ENCODE measurements at places on chromosomes 7 and 10. TPM values are rescaled to one million over a fixed set of nuclear protein-coding genes. Genes with fewer than 3 reads are reported as not detected.

DNA sequence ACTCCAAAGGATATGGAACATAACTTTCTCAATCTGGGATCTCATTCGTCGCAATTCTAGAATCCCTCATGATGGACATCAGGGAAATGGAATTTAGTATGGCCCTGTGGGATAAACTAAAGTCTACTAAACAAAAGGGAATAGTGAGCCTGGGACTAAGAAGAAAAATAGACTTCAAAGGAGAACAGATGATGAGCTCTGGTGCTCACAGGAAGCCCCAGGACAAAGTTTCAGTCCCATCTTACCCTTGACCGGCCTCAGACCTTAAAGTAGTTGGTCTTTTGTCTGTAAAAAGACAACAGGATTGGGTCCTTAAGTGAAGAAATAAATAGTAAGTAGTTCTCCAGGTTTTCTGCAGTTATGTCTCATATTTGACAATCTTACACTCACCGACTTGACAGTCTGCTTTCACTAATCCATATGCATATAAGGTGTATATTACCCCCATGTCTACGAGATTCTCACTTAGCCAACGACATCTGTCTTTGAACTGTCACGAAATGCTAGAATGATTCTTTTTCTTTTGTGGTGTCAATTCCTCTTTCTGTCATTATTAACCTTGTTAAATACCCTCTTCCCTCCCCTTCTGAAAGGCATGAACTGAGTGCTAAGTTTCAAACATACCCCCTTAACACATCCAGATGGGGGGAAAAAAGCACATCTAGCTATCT lies 10.9 kb upstream of the IKZF1 start:
- no peak for DNase-seq
- no peaks in the 10 kb centered on the region for H3K36me3 ChIP-seq
- no peak overlapping the region for H3K4me3 ChIP-seq
- no peaks in the 10 kb centered on the region for H3K27me3 ChIP-seq
- peaks cover 51% of the 10 kb centered on the region for H3K4me1 ChIP-seq

- no peaks in the 10 kb centered on the region for H3K4me1 ChIP-seq
- H3K36me3 ChIP-seq: no peaks in the 10 kb centered on the region
- no peak within 1 kb of the TSS for H3K4me3 ChIP-seq
- DNase-seq: no peak
- peaks cover 6% of the 10 kb centered on the region for H3K27me3 ChIP-seq
These were observed at the start of gene ETV1 for GRCh38 chr7:13989126-13989948. TSS of gene ETV1 (minus strand) at chr7:13989666. CDS start at chr7:13989052, 614 bp downstream.

DNA sequence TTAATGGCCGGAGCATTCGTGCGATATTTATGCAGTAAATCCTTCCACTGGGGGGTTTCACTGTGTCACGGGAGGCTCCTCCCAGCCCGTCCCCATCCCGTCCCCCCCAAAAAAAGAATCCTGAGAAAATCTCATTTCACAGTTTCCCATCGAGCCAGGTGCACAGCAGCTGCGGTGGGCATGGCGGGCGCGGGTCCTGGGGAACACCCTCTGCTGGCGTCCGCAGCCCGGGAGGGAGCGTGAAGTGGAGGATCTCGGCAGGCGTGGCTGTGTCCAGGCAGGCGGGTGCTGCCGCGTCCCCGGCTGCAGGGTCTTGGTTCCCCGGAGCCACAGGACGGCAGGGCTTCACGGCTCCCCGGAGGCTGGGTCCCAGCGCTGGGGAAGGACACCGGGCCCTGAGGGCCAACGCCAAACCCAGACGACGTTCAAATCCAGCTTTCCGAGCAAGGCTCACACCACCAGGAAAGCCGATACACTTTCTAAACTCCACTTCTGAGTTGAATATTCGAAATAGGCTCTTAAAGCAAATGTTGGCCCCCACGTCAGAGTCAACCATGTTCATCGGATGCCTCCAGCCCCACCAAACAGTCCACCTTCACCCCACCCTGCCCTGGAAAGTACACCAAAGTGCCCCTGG lies 55.7 kb downstream of the PDGFA start:
- DNase-seq: no peak
- no peaks in the 10 kb centered on the region for H3K27me3 ChIP-seq
- no peaks in the 10 kb centered on the region for H3K36me3 ChIP-seq
- no peak overlapping the region for H3K4me3 ChIP-seq
- H3K4me1 ChIP-seq: peaks cover 4% of the 10 kb centered on the region

GRCh38 chr7:47574482-47575329 lies 7.2 kb downstream of the TNS3 start:
- no peak for DNase-seq
- peaks cover 4% of the 10 kb centered on the region for H3K4me1 ChIP-seq
- H3K4me3 ChIP-seq: no peak overlapping the region
- H3K27me3 ChIP-seq: peaks cover 11% of the 10 kb centered on the region

DNA sequence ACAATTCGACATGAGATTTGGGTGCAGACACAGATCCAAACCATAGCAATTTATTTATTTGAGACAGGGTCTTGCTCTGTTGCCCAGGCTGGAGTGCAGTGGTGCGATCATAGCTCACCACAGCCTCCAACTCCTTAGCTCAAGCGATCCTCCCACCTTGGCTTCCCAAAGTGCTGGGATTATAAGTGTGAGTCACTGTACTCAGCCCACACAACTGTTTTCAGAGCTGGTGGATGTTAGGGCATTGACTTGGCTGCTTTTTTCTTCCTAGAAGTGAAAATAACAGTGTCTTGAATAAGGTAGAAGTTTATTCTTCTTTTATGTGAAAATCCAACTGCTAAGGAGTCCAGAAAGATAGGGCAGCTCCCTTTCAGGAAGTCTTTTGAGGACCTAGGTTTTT lies 132.1 kb downstream of the CCDC3 start:
- no peaks in the 10 kb centered on the region for H3K36me3 ChIP-seq
- H3K27me3 ChIP-seq: no peaks in the 10 kb centered on the region
- H3K4me3 ChIP-seq: no peak overlapping the region
- no peak overlapping the region for H3K27ac ChIP-seq

GRCh38 chr7:95473276-95473985 lies 12.3 kb upstream of the ASB4 start:
- no peaks in the 10 kb centered on the region for H3K36me3 ChIP-seq
- peaks cover 15% of the 10 kb centered on the region for H3K4me1 ChIP-seq
- H3K27ac ChIP-seq: no peak overlapping the region
- H3K27me3 ChIP-seq: peaks cover 6% of the 10 kb centered on the region
- H3K4me3 ChIP-seq: no peak overlapping the region
- DNase-seq: no peak

GRCh38 chr7:2610898-2611297 lies 20.9 kb upstream of the TTYH3 start:
- H3K36me3 ChIP-seq: no peaks in the 10 kb centered on the region
- no peak overlapping the region for H3K27ac ChIP-seq
- DNase-seq: no peak

DNA sequence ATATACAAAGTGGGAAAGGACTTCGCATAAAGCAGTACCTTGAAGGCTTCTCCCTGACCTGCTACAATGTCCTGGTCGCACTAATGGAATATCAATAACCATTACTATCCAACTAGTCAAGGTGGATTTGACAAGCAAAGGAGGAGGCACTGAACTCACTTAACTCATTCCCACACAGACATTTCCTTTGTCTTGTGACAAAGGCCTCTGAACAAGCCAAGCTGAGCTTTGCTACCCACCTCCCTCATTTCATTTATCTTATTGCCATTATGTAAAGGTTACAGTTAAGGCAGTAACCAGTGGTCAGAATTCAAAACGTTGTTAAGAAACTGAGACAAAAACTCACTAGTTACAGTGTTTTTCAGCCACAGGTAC lies 7.3 kb downstream of the ELMO1 start:
- no peaks in the 10 kb centered on the region for H3K27me3 ChIP-seq
- no peak for DNase-seq
- peak overlapping the region; percentile 97 for H3K27ac ChIP-seq

DNA sequence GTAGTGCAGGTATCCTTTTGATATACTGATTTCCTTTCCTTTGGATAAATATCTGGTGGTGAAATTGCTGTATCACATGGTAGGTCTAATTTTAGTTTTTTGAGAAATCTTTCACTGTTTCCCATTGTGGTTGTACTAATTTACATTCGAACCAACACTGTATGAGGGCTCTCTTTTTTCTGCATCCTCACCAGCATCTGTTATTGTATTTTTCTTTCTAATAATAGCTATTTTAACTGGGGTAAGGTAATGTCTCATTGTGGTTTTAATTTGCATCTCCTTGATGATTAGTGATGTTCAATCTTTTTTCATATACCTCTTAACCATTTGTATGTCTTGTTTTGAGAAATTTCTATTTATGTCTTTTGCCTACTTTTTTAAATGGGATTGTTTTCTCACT lies 335.4 kb upstream of the MTPN start:
- H3K4me1 ChIP-seq: no peaks in the 10 kb centered on the region
- H3K36me3 ChIP-seq: no peaks in the 10 kb centered on the region
- DNase-seq: no peak
- no peak overlapping the region for H3K4me3 ChIP-seq

Gene FAM20C
- 0.26 TPM for total RNA-seq

Gene SP4
- total RNA-seq: 15.4 TPM

Gene EVX1
- total RNA-seq: not detected

Gene CALML5
- total RNA-seq: not detected

Gene ACBD7
- total RNA-seq: 0.94 TPM

Gene SEMA3D
- total RNA-seq: not detected

Data from activated naive CD4-positive, alpha-beta T cell treated with anti-CD3 and anti-CD28 coated beads for 36 hours (primary cell).